GM23248 (cell line): ENCODE measurements at places on chromosomes 7 and 10.

DNA sequence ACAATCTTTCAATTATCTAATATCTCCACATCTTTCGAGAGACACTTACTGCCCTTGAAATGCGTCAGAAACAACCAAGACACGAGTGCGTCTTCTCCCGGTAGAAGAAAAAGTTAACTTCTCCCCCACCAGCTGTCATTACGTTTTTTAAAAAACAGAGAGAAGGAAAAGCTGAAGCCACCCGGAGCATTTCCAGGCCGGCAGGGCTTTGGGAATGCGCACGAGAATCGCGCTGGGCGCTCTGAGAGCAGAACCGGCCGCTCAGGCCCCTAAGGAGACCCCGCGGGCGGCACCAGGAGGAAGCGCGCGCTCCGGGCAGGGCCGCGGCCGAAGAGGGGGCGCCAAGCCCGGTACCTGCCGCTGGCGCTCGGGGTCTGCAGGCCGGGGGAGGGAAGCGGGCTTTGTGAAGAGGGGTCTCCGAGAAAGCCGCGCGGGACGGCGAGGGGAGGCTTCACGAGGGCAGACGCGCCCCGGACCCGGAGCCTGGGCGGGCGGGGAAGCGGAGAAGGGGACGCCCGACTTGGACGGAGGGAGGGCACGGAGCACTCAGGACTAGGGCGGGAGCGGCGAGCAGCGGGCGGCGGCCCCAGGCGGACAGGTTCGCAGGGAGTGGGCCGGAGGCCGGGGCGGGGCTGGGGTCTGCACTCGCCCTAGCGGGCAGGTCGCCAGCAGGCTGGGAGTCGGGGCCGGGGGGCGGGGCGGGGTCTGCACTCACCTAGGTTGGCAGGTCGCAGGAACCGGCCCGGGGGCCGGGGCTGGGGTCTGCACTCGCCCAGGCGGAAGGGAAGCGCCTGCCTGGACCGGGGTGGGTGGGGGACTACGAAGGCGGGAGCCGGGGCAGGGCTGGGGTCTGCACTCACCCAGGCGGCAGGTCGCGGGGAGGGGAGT lies 932 bp downstream of the ESYT2 start:
- peak; percentile 65 for DNase-seq

GRCh38 chr10:128462844-128463243 lies 336.6 kb upstream of the MKI67 start:
- no peak for DNase-seq

GRCh38 chr10:70757856-70758255 lies 27.3 kb downstream of the TBATA start:
- DNase-seq = no peak

GRCh38 chr7:3271298-3271697 lies 29.8 kb upstream of the SDK1 start:
- DNase-seq = no peak

DNA sequence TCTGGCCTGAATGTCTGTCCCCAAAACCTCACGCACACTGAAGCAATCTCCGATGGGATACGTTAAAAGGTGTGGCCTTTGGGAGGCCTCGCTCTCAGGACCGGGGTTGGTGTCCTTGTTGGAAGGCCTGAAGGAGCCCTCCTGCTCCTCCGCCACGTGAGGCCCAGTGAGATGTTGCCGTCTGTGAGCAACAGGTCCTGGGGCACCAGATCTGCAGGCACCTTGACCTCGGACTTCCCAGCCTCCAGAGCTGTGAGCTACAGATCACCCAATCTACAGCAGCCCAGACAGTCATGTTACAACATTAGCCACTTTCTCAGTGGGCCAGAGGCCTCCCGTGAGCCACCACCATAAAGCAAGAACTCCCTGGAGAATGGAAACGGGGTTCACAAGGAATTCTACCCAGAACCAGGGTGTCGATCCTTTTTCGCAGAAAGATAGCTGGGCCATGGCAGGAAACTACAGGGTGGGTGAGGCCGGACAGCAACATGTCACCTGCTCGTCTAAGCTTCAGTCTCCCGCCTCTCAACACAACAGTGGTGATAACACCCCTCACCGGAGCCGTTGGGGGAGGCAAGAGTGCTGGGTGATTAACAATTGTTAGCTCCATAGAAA lies 87.0 kb downstream of the DIP2C start:
- no peak for DNase-seq

DNA sequence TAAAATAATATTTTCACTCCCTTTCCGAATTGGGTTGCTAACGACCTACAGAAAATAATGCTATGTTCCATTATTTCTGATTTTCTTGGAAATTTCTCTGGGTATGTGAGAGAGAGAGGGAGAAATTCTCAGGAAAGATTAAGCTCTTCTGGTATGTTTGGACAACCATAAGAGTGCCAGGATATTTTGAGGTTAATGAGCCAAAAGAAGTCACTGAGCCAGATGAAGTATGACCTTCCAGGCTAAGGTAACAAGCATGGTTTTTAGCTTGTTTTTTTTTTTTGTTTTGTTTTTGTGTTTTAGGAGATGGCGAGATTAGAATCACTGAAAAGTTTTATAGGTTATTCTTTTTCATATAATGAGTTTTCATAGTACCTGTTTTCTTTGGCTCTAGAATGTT lies 171.0 kb upstream of the FOXP2 start:
- no peak for DNase-seq

GRCh38 chr7:35649711-35650110 lies 45.2 kb downstream of the HERPUD2 start:
- DNase-seq = no peak

GRCh38 chr10:49367600-49367999 lies 28.3 kb downstream of the DRGX start:
- DNase-seq = peak; percentile 25

DNA sequence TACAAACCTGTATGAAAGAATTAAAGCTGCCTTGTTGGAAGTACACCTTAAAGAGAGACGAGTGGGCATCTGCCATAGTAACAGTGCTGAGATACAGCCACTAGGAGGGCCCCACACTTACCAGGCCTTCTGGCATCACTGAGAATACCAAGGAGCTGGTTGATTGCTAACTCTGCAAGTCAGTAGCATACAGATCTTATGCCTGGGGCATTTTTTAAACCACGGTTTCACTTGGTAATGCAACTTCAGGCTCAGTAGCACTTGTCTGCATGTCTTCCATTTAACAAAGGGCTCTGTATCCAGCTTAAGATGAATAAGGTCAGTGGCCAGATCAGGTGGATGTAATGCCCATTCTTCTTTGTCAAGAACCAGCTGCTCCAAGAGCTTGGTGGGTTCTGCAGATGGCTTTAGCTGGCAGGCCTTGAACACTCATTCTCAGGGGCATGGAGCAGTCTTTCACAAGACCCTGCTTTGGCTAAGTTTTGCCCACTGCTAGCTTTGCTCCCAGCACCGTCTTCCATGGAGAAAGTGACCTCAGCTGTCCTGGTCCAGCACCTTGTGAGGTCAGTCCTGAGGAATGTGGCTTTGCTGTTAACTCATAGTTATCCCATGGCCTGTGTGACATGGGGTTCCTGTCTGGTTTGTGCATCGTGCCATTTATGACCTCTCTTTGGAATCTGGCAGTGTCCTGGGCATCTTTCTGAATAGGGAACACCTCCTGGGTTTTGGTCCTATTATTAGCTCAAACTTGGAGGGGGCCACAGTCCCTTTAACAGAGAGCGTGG lies 68.1 kb downstream of the BMPER start:
- no peak for DNase-seq

DNA sequence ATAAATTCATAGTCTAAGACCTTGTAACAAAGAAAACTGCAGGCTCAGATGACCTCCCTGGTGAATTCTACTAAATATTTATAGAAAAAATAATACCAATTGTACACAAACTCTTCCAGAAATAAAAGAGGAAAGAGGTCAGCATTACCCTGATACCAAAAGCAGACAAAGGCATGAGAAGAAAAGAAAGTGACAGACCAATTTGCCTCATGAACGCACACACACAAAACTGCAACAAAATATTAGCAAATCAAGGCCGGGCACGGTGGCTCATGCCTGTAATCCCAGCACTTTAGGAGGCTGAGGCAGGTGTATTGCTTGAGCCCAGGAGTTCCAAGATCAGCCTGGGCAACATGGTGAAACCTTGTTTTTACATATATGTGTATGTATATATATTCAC lies 12.7 kb upstream of the COMMD3 start:
- DNase-seq = no peak

DNA sequence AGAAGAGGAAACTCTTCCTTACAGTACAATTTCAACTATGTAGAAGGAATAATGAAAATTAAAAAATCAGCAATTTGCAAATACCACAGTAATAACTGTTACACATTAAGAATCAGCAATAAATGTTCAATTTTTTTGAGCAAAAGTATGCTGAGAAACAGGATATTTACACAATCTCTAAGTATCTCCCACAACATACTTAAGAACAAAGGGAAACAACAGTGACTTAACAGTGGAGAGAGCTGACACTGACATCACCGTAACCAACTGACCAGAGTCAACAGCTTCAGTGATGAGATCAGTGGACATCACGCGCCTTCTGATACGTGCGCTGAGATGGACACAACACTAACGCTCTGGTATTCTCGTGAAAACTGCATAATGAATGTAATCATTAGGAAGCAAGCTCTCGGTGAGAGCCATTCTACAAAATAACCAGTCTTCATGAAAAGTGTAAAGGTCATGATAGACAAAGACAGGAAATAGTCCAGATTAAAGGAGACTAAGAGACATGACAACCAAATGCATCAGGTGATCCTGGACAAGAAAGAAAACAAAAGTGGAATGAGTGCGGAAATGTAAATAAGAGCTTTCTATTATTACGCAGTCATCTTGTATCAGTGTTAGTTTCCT lies 82.6 kb downstream of the PIP4K2A start:
- DNase-seq = no peak

- DNase-seq = no peak
Measured at GRCh38 chr10:90743291-90743690, 114.5 kb downstream of the HTR7 start.

DNA sequence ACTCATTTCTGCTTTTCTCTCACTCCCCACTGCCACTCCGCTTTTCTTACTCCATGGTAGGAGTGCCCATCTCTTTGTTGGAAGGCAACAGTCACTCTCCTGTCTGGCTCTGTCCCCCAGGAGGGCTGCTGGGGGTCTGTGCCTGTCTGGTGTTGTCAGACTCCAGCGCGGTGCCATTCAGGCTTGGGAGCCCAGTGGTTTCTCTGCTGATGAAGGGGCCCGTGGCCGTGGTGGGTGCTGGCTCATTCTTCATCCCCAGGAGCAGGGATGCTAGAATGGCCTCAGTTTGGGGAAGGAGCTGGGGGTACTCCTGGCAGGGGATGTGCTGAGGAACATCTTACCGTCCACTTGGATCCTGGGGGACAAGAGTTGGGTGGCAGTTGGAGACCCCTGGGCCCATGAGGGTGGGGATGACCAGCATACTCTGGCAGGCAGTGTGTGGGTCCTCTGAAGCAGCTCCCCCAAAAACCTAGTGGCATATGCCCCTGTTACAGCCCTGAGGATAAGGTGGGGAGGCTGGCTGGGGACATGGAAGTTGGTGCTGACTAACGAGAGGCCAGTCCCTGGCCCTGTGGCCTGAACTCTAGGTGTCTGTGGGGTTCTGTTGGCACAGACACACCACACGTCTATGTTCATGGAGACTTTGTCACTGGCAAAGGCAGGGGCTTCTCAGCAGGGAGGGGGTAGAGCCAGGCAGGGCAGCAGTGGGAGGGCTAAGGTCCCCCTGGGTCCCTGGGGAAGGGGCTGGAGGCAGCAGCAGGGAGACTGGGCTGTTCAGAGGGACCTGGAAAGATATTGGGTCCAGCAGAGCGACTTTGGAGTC lies 102.8 kb upstream of the RET start:
- no peak for DNase-seq

GRCh38 chr7:151468217-151469018 lies 28.5 kb upstream of the CRYGN start:
- no peak for DNase-seq

DNA sequence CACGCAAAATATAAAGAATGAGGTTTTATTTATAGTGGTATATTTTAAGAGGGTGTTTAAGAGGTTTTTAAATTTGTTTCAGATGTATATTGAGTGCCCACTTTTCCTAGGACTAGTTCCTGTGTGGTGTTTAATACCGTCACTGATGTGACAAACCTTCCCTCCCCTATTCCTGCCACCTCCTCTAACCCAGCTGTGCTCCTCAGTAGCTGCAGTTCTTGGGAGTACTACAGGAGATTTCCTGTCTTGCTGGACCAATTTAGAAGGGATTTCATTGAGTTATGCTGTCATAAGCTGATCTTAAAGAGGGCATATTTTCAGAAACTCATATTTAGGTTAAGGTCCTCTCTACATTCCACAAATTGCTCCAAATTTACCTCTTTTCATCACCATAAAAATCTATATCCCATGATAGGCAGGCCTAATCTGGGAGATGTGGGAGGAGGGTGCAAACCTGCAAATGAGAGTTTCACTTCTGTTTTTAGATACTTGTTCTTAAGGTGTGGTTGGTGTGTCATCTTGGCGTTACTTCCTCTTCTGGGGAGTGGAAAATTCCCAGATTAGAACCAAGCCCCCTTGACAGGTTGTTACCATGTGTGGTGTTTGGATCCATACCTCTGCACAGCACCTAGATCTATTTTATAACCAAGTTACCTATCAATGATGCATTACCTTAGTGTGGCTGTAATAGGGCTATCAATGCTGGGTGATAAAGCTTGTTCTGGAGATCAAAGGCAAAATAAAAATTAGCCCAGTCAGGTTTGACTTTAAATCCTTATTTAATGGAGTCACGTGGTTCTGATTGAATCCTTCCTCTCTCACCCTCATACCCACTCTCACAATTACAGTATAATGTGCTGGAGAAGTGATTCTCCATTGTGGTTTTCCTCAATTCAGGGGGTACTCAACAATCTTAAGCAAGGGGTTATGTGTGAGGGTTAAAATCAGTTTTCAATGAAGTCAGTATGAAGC lies 141.1 kb downstream of the CDK14 start:
- DNase-seq = no peak

DNA sequence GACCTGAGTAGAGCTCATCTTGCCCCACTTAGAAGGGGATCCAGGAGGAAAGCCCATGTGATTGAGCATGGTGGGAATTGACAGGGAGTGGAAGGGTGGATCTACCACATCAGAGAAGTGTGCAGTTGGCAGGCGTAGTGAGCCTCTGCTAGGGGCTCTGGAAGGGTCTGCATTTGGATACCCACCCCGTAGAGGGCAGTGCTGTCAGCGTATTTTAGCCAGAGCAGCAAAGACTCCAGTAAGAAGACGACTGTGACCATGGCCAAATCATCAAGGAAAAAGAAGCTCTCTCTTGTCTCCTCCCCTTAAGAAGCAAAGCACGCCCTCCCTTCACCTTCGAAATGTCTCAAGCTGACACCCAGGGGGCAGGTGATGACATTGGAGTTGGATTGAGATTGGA lies 68.8 kb upstream of the INHBA start:
- no peak for DNase-seq

DNA sequence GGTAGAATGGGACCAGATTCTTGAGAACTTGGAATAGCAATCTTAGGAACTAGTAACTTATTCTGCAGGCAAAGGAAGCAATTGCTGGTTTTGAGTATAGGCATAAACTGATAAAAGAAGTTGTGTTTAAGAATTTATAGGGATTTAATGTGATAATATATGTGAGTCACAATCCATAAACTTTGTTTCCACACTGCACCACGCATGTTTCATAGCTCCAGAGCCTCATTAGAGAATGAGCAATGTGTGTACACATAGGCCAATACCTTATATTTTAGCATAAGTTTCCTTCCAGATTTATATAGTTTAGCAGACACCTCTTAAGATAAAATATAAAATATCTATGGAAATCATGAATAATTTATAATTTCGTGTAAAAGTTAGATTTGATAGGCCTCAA lies 175.5 kb upstream of the SEMA3A start:
- no peak for DNase-seq
